ENCODE measurements at places on chromosomes 12 and 14.

DNA sequence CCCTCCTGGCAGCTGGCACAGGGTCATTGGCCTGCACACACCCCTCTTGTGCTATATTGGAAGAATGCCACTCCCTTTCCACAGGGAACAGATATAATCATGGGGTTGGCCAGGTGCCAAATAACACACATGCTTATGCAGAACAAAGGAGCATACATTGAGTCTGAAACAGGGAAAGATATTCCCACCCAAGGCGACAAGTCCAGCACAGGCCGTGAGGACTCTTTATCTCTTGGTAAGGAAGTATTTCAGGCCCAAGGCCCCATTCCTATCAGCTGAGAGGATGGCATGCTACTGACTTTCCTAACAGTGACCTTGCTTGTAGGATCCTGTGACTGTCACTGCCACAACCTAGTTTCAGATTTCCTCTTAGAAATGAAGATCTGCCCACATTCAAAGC lies 59.0 kb upstream of the STXBP6 start:
- no peak for DNase-seq

- DNase-seq: no peak
Measured at GRCh38 chr12:7571257-7571656, 67.7 kb upstream of the CD163 start.

DNA sequence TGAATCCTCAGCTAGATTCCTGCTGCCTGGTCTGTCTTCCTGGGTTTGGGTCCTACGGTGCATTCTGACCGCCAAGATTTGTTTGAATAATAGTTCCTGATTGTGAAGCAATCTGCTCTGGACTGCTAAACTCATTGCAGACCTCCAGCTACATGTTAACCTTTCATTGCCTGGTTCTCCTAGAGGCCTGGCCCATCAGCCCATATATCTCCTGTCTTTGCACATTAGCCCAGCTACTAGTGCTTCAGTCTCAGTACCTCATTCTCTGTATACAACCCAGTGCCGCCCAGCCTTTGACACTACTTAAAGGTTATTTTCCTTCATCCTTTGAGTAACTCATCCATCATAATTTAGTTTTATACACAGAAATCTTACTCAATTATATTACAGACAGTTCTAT lies 65.6 kb upstream of the GRIP1 start:
- no peak for DNase-seq

- no peak for DNase-seq
Measured at GRCh38 chr14:94659901-94660300, 47.7 kb downstream of the SERPINA3 start.

- no peak for DNase-seq
Measured at GRCh38 chr12:31514912-31515311, 76.0 kb downstream of the DENND5B start.

DNA sequence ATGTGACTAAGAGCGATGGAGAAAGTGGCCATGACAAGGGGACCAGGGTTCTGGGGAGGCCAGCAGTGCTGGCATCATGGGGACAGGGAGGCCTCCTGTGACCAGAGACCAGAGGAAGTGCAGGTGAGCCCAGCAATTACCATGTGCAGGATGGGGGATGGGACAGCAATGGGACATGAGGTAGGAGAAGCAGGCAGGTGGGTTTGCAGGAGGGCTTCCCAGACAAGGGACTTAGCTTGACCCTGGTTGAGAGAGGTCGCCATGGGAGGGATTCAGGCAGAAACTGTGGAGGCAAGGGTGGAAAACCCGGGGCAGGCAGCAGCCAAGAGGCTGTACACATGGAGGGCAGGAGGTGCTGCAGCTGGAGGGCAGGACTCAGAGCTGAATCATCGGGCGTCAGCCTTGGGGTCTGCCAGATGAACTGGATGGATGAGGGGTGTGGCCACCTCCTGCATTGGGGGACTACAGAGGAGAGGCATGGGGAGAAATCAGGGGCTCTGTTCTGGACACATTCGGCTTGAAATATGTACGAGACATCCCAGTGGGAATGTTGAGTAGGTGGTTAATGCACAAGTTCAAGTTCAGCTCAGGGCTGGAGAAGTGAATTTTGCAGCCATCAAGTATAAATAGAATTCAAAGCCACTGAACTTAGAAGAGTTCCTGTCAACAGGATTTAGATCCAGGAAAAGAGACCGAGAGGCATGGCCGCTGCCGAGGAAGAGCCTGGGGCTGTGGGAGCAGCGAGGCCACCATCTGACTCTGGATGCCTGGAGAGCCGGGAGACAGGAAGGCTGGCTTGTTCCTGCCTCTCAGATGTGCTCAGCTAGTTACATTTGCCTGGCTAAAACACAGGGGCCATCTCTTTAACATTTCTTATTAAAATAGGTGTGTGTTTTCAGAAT lies 36.6 kb downstream of the SFSWAP start:
- DNase-seq: no peak

DNA sequence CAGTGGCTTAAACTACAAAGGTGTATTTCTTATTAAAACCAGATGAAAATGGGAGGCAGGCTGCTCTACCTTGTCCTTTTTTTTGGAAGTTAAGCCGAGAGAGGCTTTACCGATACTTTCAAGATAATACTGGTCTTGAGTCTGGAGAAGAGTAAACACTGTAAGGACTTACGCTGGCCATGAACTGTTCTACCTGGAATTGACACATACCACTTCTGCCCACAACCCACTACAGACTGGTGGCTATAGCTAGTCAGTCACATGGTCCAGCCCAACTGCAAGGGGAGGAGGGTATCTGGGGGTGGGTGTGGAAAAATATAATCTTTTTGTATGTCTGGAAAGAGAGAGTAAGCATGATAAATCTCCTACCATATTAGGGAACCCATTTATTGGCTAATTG lies 4.4 kb upstream of the FUT8 start:
- DNase-seq: no peak

DNA sequence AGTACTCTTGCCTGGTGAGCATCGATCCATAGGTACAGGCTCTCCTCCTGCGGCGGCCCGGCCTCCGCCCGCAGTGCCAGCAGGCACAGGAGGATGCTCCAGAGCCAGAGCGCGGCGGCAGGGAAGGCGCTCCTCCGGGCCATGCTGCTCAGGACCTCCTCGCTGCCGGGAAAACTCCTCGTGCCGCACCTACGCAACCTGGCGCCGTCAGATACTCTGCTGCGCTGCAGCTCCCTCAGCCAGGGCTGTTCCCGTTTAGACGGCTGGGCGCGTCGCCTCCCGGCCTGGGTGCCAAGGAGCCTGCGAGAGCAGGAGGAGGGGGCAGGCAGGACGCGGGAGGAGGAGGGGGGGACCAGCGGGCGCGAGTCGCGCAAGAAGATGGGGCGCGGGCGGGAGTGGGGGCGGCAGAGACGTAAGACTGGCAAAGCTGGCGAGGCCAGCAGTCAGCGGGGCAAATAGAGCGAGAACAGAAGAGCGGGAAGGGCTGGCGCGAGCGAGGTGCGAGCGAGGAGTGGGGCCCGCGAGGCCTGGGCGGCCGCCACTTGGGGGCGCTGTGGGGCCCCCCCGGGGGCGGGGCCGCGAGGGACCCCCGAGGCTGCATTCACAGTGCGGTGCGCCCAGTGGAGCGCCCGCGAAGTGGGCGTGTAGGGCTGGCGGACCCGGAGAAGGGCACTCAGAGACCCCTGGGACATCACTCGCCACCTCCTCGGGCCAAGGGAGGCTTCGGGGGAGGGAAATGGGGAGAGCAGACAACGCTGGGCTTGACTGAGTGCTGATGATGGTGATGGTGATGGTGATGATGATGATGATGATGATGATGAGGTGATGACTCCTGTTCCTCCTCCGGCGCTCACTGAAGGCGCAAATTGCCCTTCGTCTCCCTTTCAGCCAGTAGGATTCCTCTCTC lies at the start of gene WIF1:
TSS of gene WIF1 (minus strand) at position 257 of the 907 bp plus-strand sequence. CDS start at position 143, 114 bp downstream.
- DNase-seq: no peak

GRCh38 chr12:88921434-88921833 lies 341.2 kb upstream of the KITLG start:
- DNase-seq: no peak

- DNase-seq: no peak
Measured at GRCh38 chr12:60335745-60336144, 739.9 kb downstream of the SLC16A7 start.

- DNase-seq: no peak
Measured at GRCh38 chr12:6779708-6780432, 7.5 kb downstream of the LAG3 start.
